Amniotic epithelial cell (primary cell): ENCODE measurements at places on chromosomes 11 and 22.

DNA sequence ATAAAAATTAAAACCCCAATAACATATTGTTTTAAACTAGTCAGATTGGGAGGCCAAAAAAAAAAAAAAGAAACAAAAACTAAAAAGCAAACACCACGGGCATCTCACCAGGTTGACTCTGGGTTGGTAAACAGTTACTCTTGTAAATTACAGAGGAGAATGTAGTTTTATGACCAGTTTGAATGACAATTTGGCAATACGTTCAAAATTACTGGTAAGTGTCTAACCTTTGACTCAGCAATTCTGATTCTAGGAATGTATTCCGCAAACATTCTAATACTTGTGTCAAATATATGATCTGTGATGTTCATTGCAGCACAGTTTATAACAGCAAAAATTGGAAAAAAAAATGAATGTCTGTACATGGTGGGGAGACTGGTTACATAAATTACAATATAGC, 1376.0 kb downstream of the TBC1D22A start:
- no peak for DNase-seq

- DNase-seq = no peak
These were observed 1532.9 kb upstream of the RAG2 start for GRCh38 chr11:38130976-38131375.

DNA sequence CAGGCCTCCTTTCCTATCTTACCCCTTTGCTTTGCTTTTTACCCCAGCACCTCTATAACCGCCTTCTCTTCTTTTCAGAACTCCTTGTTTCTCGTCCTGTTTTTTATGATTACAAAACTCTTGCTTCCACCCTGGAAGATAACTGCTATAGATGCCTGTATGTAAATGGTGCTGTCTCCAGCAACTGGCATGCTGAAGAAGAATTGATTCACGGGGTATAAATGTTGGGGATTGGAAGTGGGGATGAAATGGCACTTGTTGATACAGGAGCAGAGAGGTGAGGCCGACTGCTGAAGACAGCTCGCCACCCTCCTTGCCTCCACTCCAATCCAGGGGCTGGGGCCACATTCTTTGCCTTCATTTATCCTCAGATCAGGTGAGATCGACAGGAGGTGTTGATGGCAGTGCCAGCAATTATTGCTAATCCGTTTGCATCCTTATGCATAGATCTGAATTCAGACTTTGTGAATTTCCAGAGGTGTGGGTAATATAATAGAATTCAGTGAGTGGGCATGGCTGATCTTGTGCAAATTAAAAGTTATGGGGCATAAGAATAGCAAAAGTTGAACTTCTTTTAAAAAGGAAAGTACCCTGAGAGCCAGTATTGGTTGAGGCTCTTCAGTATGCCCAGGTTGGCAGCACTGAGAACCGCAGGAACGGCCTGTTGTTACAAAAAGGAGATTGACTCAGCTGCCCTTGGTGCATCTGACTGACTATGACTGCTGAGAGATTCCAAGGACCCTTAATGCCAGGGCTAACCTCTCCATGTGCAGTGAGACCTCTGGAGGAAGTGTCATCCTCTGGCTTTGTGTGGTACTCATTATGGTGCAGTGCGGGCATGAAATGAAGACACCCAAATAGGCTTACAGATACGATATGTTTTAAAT, 5.3 kb downstream of the NEAT1 start:
- peak; percentile 76 for DNase-seq

DNA sequence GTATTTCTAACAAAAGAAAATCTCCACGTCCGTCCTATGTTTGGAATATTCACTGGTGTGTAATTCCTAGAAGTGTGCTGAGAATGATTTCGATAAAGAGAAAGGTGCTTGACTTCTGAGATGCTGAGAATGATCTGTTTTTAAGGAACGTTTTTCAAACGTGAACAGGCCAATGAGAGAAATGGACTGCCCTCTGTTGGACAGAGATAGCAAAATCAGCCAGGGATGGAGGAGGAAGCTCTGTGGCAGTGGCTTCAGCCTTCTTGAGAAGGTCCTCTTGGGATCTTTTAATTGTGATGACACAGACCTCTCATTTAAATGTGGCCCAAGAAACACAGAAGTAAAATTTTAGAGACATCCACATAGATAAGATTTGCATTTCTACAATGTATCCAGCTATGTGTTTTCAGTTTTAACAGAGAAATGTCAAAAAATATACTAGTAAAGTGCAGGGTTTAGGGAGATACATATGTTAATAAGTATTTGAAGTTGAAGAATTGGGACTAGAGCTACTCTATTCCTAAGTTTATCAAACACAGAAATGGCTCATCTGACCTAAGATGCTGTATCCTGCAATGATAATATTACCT, 84.0 kb upstream of the RCN1 start:
- peak; percentile 30 for DNase-seq

DNA sequence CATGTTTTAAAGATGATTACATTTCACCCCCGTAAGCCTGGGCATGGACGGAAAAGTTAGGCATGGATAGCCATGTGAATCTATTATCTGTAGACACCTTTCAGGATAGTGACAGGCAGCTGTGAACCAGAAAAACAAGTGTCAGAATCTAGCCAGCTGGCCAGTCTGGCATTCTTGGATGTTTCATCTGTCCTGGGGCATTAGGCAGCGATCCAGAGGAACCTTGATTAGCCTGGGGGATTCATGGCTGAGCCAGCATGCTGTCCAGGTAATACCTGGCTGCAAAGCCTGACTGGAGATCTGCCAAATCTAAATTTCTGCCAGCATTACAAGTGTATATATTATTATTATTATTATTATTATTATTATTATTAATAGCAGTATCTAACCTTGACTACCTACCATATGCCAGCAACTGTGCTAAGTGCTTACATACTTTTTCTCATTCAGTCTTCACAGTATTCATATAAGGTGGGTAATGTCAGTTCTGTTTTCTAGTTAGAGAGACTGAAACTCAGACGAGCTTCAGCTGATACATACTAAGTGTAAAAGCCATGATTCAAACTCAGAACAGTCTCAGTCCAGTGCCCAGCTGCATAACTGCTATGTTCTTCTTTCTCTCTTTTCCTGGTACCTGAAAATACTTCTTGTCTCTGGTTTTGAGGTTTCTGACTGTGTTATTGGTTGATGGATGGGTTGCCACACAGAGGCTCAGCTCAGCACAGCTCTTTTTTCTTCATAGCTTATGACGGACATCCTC, 12.8 kb downstream of the BMAL1 start:
- no peak for DNase-seq

- DNase-seq = peak; percentile 23
These were observed 32.4 kb downstream of the JAM3 start for GRCh38 chr11:134101282-134101681.

GRCh38 chr22:24976442-24977218, 24.1 kb downstream of the KIAA1671 start:
- DNase-seq = no peak

DNA sequence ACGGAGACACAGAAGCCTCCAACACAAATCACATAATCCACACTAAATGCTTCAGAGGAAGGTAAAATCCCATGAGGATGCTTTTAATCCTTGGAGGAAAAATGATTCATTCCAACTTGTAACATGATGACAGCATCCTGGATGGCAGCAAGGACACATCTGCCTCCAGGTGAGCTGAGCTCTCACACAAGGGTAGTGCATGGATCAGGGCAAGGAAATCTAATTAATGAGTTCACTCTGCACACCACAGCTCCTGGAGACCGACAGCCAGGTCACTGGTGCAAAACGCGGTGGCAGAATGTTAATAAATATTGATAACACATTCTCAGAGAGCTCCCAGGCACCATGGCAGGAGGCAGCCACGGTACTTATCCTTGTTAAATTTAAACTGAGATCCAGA, 40.3 kb upstream of the CYP2D6 start:
- no peak for DNase-seq

DNA sequence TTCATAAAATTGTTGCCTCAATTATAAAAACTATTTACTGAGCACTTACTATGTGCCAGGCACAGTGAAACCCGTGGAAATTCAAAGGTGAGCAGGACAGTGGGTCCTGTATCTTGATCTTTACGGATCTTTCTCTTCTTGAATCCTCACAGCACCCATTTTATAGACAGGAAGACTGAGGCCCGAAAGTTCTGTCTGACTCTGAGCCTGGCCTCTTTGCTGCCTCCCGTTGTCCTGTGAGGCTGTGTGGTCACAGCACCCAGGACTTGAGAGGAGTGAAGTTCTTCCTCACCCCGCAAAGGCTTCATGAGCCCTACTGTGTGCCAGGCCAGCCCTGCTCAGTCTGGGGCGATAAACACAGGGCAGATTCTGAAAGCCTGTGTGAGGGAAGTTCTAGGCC, 13.4 kb upstream of the MN1 start:
- DNase-seq = no peak

GRCh38 chr11:2209370-2209801, 37.8 kb upstream of the TH start:
- DNase-seq = no peak

DNA sequence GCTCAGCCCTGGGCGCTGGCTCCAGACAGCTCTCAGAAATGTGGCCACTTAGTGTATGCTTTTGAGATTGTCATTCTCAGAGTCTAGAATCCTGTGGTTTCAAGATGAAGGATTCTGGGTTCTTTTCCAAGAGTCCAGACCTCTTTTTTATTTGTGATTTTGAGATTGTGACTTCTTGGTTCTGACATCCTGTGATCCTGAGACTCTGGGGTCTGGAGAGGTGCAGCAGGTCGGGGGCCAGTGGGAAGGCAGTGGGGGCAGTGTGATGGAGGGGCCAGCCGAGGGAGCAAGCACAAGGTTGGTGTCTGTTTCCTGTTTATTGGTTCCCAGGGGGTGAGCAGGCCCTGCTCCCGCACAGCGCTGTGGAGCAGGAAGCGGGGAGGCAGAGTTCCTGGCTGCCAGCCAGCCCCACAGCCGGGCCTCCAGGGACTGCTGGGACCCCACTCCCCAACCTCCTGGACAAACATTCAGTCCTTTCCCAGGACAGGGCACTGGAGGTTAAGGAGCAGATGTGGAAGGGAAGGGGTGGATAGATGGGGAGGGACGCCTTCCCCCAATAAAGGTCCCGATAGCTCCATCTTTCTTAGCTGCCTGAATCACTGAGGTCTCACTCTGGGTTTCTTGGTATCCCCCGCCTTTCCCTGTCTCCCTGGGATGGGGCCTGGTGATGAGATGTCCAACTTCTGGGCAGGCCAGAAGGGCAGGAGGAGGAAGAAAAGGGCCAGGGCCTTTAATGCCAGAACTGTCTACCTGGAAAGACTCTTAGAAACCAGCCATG, 13.7 kb downstream of the ARHGEF17 start:
- peak; percentile 58 for DNase-seq

- no peak for DNase-seq
These were observed 76.8 kb upstream of the VPREB1 start for GRCh38 chr22:22167791-22168189.

DNA sequence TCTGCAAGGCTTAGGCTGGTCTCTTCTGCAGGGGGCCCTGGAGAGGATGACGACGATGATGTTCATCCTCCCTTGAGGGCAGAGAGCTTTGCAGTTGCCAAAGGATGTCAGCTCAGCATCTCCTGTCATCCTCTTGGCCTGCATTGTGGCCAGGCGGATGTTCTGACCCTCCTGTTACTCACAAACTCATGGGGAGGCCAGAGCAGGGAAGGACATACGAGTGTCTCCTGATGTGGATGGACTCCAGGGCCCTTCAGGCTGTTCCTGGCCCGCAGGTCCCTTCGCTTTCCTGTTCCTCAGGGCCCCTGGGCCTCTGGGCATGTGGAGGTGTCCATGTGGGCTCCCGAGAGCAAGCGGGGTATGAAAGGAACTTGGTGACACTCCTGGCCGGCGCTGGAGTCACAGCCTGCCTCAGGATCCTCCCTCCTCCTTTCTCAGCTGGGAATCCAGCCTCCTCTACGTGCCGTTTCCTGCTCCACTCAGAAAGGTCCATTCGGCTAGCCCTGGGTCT, 8.5 kb downstream of the ADORA2A start:
- DNase-seq = no peak

- DNase-seq = no peak
These were observed 14.4 kb upstream of the TBC1D10A start for GRCh38 chr22:30340911-30341685.

DNA sequence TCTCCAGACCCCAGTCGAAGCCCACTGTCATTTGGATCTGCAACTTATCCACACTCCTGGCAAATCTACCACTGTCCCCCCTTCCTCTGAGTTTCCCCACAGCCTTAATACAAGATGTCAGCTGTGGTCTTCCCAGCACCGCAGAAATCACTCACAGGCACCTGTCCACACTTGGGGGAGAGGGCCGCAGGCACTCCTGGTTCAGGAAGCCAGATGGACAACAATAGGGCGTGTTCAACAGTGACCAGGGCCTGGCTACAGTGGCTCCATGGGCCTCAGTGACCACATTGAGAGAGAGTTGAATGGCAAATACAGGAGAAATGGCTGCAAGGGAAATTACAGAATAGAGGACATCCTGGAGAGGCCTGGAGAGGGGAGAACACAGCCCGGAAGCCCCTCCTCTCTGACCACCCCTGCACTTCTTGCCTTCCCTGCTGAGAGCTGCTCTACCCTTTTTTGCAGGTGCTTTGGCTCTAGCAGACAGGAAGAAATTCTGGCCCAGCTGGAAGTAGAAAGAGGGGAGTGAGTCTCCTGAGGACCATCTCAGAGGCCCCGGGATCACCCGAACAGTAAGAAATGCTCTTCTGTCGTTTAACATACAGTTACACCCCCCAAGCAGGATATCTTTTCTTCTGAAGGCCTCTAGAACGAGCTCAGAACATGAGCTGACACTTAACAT, 164.6 kb downstream of the FEZ1 start:
- DNase-seq = no peak

DNA sequence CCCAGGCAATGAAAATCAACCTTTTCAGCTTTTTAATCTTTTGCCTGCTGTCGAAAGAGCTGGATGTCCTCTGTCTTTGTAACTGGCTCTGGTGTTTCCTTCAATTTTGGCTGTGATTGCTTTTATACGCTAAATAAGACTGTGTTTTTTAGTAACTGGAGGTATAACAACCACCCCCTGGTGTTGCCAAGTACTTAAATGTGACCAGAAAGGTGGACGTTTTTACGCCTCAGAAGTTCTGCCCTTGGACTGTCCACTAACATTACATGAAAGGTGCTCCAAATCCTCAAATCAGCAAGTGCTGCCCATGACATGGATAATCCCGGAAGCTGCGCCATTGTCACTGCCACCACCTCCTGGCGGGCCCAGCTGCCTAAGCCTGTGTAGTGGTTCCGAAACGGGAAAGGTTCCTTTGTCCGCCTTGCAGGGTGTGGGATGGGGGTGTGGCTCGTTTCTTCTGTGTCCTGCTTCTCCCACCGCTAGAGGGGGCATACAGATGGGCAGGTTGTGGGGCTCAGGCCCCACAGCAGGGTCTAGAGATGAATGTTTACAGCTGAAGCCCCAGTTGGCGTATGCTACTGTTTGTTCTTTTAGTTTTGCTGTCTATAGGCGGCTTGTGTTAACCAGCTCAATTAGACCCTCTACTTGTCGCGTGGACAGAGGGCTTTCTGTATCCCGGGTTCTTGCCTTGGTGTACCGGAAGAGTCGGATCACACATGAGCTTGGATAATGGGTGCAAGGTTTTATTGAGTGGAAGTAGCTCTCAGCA, 82.2 kb upstream of the SEPTIN5 start:
- peak; percentile 13 for DNase-seq

GRCh38 chr22:34045311-34045710, 125.0 kb upstream of the LARGE1 start:
- DNase-seq = no peak
